ENCODE measurements at places on chromosomes 4 and X.

DNA sequence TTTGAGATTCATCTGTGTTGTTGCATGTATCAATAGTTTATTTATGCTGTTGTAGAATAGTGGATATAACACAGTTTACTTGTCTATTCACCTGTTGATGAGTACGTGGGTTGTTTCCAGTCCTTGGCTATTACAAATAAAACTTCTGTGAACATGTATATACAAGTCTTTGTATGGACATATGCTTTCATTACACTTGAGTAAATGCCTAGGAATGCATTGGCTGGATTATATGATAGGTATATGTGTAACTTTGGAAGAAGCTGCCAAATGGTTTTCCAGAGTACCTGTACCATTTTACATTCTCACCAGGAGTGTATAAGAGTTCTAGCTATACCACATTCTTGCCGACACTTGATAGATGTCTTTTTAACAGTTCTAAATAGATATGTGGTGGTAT is 16.5 kb downstream of the ART3 start:
- DNase-seq: no peak

DNA sequence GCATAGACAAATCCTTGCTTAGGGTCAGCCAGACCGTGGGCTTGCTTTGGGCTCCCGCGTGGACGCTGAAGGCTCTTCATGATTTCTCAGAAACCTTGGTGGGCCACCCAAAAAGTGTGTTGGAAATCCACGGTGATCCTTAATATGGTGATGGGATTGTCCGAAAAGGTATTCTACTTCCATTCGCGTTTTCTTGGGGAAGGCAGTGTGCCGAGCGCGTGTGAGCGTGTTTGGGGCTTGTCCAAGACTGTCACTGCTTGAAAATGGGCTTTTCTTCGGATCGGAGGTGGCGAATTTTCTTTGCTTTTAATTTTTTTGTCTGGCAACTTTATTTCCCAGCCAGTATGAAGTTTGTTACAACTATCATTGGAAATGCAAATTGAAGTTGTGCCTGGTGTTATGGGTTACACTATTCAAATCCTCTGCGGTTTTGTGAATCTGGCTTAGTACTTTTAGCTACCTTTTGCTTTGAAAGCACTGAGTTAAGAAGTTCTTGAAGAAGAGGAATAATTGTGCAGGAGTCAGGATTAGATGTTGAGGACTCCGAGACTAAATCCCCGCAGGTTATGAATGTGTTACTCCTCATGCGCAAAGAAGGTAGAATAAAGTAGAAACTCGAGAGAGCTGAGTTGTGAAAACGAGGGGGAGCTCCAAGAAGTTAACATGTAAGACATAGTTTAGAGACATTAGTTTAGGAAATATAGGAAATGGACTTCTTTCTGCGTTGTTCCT is 3.2 kb downstream of the SPRY1 start:
- DNase-seq: no peak

GRCh38 chr4:72886602-72887001 is 182.9 kb downstream of the COX18 start:
- no peak for DNase-seq

DNA sequence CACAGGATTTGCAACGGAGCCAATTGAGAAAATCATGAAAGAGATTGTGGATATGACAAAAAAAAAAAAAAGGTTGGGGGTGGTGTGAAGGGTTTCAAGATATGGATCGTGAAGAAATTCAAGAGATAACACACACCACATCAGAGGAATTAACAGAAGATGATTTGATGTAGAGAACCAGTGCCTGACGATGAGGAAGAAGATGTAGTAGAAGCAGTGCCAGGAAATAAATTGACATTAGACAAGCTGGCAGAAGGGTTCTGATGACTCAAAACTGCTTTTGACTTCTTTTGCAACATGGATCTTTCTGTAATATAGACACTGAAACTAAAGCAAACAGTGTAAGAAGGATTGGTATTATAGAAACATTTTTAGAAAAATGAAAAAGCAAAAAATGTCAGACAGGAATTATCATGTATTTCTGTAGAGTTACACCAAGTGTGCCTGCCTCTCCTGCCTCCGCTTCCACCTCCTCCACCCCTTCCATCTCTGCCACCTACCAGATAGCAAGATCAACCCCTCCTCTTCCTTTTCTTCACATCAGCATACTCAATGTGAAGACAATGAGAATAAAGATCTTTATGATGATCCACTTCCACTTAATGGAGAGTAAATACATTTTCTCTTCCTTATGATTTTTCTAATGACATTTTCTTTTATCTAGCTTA is 127.5 kb upstream of the OTUD4 start:
- DNase-seq: no peak

DNA sequence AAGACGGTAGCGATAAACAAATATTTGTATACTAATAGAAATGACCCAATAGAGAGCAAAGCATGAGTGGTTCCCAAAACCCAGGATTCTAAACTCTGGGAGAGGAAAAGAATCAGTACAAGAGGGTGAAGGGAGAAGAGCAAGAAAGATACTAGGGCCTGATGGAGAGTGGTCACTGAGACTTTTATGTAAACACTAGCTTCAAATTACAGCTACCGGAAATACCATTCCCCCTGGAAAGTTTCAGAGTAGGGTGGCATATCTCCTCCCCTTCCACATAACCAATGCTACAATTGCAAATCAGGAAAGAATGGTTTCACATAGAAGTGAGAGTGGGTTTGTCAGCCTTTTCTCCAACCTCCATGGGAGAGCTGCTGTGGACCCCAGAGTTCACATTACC is 77.1 kb downstream of the EIF4E start:
- DNase-seq: no peak
